ENCODE measurements at places on chromosomes 1 and 21. TPM values are rescaled to one million over a fixed set of nuclear protein-coding genes. Genes with fewer than 3 reads are reported as not detected.

- DNase-seq, result no peak
These were observed 7.8 kb downstream of the PROX1 start for GRCh38 chr1:213995603-213996002.

DNA sequence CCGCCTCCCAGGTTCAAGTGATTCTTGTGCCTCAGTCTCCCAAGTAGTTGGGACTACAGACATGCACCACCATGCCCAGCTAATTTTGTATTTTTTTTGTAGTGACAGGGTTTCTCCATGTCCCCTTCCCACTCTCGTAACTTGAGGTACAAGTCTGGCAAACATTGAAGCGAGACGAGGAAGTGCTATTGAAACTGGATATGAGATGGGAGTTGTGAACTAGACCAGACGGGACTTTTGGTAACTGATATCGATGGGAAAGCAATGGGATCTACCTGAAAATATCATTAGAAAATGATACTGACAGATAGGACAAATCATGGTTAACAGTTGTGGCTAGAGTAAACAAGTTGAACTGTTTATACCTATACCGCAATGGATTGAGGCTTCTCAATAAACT lies 95.2 kb upstream of the TRABD2B start:
- no peak for DNase-seq

GRCh38 chr21:30580132-30580531 lies 10.1 kb downstream of the KRTAP22-2 start:
- DNase-seq, result no peak

GRCh38 chr1:217090060-217090911 lies 367.1 kb upstream of the ESRRG start:
- no peak for DNase-seq

DNA sequence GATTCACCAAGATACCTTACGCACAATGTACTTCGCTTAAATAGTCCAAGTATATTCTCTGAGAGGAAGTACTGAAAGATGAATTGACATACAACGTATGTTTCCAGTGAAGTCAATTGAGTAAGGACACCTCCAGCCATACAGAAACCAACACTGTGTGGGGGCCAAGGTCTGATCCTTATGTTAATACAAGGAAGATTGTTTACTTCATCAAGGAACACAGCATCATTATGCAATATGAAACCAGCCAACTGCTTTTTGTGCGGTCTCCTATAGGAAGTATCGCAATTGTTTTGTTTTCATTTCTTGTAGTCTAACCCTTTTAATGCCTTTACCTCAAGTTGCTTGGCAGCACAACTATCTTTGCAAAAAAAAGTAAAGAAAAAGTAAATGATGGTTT lies 28.2 kb upstream of the TEKT2 start:
- no peak for DNase-seq

The ELAPOR1 gene
- polyA plus RNA-seq, result 9.8 TPM

GRCh38 chr1:54377040-54377691 lies 29.0 kb downstream of the SSBP3 start:
- no peak for DNase-seq
